ENCODE measurements at places on chromosomes 13 and 19.

GRCh38 chr19:57103573-57104277, 16.1 kb upstream of the USP29 start:
- no peak for DNase-seq

- no peak for DNase-seq
Observed at GRCh38 chr19:7879111-7879807, 5.1 kb upstream of the PRR36 start.

DNA sequence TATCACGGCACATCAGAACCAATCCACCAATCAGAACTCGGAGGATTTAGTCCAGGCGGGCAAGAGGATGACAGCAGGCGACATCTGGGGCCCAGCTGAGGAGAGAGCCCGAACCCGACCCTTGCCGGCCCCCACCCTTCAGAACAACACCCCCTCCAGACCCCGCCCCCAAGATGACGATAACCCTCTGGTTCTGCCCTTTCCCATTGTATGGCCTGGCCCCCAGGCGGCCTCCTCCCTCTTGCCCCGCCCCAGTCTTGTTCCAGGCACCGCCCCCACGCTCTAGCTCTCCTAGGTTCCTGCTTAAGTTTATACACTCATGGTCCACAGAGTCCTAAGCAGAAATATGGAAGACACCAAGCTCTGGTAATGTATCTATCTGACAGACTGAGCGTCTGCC, 2.8 kb upstream of the ZNF83 start:
- no peak for DNase-seq

DNA sequence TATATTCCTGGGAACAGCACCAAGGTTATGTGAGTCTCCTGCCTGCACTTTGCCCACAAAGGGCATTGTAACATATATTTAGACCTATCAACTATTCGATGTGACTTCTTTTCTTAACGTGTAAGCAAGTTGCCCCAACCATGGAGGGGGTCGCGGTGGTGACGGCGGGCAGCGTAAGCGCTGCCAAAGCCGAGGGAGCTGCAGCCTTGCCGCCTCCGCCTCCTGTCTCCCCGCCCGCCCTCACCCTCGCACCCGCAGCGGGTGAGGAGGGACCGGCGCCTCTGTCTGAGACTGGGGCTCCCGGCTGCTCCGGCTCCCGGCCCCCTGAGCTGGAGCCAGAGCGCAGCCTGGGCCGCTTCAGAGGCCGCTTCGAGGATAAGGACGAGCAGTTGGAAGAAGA, 59.0 kb downstream of the ZNF676 start:
- no peak for DNase-seq

GRCh38 chr13:45792827-45793303, 58.7 kb downstream of the SIAH3 start:
- no peak for DNase-seq

DNA sequence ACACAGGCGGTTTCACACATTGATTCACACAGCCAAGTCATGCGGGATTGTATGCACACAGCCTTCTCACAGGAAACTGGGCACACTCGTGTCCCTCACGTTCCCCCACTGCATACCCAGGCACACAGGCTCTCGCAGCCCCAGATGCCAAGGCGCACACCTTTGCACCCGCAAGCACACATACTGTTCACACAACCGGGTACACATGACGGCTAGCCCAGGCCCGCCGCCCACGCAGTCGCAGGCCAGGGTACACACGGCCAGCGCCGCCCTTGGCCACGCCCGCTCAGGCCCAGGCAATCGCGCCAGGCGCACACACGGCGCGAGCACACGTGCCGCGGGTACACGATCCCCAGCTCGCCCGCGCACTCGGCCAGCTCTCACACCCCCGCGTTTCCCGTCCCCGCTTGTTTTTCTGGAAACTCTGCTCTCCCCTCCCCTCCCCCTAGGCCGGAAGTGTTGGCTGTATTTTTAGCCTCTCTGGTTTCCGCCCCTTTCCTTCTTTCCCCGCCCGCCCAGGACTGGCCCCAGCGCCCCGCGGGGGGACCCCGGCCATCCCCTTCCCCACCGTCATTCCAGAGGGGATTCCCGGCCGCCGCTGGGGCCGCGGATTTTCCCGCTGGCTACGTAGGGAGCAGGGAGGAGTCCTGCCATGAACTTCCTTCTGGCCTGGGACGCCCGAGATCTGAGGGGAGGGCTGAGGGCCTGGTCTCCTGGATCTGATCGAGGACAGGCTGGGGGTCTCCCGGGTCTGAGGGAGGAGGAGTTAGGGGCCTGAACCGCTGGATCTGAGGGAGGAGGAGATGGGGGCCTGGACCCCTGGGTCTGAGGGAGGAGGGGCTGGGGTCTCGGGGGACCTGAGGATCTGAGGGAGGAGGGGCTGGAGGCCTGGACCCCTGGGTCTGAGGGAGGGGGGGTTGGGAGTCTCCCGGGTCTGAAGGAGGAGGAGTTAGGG, 4.0 kb upstream of the ZFP36 start:
- DNase-seq, result peak; percentile 65

DNA sequence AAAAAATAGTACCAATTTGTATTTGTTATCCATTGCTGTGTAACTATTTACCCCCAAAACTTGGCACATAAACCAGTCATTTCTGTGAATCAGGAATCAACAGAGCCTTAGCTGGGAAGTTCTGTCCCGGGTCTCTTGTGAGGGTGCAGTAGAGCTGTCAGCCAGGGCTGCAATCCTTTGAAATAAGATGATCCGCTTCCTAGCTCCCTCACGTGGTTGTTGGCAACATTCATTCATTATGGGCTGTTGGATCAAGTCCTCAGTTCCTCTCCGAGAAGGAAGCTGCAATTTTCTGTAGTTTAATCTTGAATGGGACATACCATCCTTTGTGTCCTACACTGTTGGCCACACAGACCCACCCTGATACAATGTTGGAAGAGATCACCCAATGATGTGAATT, 277.2 kb downstream of the SUCLA2 start:
- DNase-seq, result no peak

GRCh38 chr19:48543121-48543710, 8.8 kb upstream of the SULT2B1 start:
- DNase-seq, result no peak

- no peak for DNase-seq
Observed at GRCh38 chr13:110657196-110657595, 41.9 kb downstream of the NAXD start.

GRCh38 chr13:50167224-50167947, 152.1 kb downstream of the KCNRG start:
- DNase-seq, result no peak

DNA sequence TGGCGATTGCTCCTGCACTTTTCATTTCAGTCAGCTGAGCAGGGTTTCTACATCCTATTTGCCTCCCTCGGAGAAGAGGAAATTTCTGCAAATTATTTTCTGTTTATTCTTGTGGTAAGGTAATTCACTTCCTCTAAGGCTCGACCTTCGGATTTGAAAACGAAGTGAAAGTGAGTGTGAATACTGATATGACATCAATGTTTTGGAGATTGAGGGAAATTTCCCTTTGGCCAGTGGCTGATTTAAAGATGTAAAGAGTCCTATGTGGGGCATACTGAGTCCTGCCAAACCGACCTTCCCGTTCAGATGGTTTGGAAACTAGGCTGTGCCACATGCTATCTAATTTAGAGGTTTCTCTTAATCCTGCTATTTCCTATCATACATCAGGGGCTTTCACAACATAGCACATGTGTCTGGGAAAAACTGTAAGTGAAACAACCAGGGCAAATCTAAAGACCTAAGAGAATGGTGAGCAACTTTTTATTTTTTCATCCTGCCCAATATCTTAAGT, 112.3 kb downstream of the POSTN start:
- DNase-seq, result no peak

GRCh38 chr13:37981932-37982331, 112.4 kb upstream of the TRPC4 start:
- DNase-seq, result no peak

DNA sequence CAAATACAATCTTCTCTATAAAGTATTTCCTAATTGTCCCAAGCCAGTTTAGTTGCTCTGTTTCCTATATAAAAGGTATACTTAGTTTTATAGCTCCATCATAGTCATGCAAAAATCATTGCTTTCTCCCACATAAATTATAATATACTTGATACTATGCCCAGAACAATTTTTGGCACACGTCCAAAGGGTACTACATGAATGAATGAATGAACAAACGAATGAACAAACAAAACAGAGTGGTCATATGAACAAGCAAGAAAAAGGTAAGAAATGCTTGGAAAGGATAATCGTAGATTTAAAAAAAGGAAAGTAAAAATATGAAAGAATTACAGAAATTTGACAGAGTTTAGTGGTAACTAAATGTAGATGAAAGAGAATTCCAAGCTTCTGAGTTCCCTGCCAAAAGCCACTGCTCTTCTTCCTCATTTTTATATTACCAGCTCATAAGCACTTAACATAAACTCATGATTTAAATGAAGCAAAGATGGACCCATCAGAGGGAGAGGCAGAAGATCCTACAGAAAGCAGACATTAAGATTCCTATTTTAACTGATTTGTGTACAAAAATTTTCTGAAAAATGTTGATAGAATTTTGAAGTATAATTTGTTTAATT, 123.2 kb downstream of the ENOX1 start:
- no peak for DNase-seq

- no peak for DNase-seq
Observed at GRCh38 chr13:106156468-106156867, 379.0 kb downstream of the EFNB2 start.

GRCh38 chr19:47507924-47508553, 6.8 kb downstream of the NAPA start:
- no peak for DNase-seq

GRCh38 chr19:10747271-10747670, 29.4 kb downstream of the DNM2 start:
- no peak for DNase-seq

- DNase-seq, result no peak
Observed at GRCh38 chr19:50171752-50172151, 8.7 kb upstream of the IZUMO2 start.

- no peak for DNase-seq
Observed at GRCh38 chr19:1863328-1863637, at the start of gene KLF16. TSS of gene KLF16 (minus strand) at chr19:1863579. CDS start at chr19:1863497, 82 bp downstream.

GRCh38 chr13:97696921-97697320, 256.6 kb upstream of the IPO5 start:
- DNase-seq, result no peak

- DNase-seq, result no peak
Observed at GRCh38 chr19:33520844-33521479, 629 bp downstream of the PEPD start.

DNA sequence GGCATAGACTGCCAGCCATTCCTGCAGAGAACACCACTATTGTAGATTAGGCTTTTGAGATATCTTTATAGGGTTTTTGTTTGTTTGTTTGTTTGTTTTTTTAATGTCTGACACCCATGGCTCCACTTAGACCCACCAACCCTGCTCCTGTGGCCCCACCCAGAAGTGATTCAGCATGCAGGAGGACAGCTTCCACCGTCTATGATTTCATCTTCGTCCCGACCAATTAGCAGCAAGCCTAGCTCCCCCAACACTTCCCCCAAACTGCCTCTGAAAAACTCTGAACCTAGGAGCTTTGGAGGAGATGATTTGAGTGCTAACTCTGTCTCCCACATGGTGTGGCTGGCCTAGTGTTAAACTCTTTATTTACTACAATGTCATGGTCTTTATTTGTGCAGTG, 108.3 kb upstream of the RXFP2 start:
- no peak for DNase-seq

- no peak for DNase-seq
Observed at GRCh38 chr19:34432797-34433196, 4.6 kb downstream of the UBA2 start.

- DNase-seq, result no peak
Observed at GRCh38 chr13:79385694-79386093, 20.4 kb downstream of the RBM26 start.

GRCh38 chr13:77521194-77521593, 14.3 kb upstream of the SCEL start:
- no peak for DNase-seq

DNA sequence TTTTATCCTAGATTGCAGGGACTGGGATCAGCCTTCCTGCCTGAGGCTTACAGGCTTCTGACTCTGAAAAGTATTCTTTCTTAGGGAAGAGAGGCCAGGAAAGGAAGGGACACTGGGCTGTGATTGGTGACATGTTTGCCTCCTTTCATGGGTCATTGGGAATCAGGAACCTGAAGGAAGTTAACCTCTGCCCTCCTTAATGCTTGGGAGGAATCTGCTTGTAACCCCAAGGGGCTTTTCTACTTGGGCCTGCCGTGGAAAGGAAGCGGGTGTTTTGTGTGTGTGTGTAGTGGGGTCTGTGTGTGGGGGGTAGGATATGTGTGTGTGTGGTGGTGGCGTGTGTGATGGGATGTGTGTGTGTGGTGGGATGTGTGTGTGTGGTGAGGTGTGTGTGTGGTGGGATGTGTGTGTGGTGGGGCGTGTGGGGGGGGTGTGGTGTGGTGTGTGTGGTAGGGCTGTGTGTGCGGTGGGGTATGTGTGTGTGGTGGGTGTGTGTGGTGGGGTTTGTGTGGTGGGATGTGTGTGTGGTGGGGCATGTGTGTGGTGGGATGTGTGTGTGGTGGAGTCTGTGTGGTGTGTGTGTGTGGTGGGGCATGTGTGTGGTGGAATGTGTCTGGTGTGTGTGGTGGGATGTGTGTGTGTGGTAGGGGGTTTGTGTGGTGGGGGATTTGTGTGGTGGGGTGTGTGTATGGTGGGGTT, 41.3 kb upstream of the NPAS1 start:
- no peak for DNase-seq

- no peak for DNase-seq
Observed at GRCh38 chr13:94520001-94520400, 40.5 kb upstream of the DCT start.

DNA sequence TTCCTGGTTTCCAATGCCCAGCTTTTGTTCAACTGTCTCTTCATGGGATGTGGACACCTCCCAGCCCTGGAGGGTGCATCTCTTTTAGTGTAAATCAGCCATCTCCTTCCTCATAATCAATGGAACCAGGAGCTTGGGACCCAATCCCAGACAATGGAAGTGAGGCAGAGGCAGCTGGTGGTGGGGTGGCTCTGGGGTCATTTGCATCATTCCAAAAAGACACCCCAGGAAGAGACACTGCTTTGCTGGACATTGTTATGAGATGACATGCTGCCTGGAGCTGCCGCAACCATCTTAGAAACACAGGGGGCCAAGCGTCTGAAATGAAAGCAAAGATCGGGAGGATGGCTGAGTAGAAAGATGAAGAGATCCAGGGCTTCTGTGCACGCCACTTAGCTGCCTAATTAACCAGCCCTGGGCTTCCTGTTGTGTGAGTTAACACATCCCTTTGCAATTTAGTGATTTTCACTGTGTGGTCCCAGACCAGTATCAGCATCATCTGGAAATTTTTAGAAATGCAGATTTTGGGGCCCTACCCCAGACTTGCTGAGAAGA, 36.1 kb downstream of the IRS2 start:
- DNase-seq, result no peak

DNA sequence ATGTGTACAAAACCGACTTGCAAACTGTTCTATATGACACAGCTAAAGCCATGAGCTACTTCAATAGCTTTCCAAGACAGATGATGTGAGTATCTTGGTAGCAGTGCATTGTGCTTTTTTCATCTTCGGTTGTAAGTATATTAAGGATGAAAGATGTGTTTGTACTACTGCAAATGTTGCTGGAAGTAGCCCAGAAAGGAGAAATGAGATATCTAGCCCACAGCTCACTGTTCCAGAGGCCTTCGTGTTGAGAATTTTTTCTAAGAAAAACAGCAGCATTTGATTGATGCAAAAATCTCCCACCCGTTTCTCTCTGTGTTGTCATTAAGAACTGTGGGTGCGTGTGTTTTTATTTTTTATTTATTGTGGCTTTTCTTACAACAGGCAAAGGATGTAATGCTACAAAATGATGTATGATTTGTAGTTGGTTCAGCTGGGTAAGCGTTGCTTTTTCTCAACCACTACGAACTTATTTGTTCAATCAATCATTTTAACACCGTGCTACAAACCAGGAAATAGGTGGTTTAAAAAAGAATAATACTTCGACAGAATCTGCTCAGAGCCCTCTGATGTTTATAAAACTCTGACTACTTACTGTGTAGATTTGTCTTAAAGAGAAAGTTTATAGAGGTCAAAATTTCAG, 41.6 kb upstream of the RFC3 start:
- DNase-seq, result no peak

Measured in GM12892 (cell line).